ENCODE measurements at places on chromosomes 7 and 10.
A peak's percentile ranks its signal among the peaks of the same experiment; 100 is the strongest.

DNA sequence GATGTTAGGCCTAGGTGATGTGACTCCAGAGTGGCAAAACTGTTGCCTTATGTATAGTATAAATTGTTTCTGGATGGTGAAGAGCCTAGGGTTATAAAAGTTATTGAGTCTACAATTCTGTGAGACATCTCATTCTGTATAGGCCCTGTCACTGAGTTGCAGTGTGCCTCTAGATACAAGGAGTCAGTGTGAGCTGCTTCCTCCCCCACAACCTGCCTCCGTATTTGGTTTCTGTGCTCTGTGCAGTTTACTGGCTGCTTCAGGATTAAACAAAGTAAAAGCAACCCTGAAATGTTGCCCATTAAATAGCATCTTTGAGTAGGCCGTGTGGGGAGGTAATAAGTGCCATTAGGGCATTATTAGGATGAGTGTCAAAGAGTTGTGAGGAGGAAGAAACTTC, 1.9 kb upstream of the IFRD1 start:
- no peak for DNase-seq

- DNase-seq, result no peak
Observed at GRCh38 chr7:26182706-26183105, 17.8 kb downstream of the HNRNPA2B1 start.

DNA sequence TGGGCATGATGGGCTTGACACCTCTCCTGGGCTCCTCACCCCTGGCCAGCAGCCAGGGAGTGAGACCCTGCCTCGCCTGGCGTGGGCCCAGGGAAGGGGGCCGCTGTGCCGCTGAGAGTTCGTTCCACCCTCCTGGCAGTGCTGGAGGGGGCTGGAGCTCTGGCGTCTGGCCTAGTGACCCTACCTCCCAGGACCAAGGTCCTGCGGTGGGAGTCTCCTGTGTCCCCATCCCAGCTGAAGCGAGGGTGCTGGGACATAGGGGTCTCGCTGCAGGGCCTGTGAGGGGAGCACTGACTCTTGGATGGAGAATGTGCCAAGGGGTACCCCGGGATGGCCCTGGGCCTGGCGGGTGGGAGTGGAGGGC, 1.2 kb downstream of the GTF2IRD1 start:
- DNase-seq, result no peak

- no peak for DNase-seq
Observed at GRCh38 chr10:76399226-76399625, 967.8 kb downstream of the LRMDA start.

DNA sequence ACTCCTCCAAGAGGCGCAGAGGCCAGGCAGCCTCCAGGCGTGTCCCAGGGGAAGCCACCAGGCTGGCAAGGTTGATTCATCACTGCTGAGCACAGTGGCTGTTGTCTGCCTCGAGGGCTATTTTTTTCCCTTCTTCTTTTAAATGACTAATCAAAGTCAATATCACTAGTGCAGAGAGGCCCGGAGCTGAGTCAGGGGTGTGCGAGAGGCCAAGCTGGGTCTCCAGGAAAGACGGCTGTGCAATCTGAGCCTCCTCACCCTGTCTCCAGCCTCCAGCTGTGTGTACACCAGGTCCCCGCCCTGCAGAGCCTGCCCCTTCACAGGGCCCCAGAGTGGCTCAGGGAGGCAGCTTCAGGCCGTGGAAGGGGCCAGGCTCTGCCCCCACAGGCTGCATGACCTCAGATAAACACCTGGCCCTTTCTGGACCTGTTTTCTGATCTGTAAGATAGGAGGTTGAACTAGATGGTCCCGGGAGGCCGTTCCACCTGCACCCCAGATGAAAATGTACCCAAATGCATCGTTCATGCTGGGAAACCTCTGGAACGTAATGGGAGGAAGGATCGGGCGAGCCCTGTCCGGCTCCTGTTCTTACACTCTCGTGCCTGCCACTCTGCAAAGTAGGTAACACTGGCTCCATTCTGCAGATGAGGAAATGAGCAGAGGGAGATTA, 3.7 kb downstream of the STX1A start:
- DNase-seq, result no peak

DNA sequence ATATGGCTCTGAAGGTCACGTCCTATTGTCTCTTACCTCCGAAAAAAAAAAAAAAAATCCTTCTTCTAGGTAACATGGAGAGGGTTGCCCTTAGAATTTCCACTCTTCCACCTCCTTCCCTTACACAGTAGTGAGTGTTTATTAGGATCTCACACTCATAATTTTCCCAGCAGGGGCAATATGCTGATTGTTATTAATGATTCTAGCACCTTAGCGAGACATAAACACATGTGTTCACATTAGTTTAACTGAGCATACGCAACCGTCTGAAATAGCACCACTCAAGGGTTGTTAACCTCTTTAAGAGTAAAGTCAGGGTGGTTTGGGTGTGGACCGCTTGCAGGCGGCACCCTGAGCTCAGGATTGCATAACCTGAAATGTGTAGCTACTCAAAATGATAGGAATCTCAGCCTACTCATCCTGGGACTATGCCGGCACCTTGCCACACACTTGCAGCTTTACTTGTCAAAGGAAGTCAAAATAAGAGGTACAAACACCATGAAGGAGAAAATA, 52.2 kb downstream of the CPEB3 start:
- DNase-seq, result peak; percentile 50

DNA sequence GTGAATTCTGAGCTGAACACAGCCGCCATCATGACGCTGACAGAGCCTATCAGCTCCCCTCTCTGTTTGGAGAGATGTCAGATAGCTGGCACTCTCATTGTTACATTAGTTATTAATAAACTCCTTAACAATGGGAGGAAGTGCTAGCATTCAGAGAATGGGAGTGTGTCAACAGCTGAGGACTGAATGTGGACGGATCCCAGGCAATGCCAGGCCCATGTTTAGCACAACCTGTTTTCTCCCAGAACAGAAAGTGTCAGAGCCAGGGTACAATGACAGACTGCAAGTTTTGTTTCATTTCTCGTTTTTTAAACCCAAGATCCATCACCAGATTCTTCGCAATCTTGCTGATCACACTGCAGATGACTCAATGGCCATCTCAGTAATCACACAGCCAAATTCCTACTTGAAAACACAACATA, 99.6 kb downstream of the PRPF18 start:
- DNase-seq, result no peak

GRCh38 chr10:49096890-49097445, 18.4 kb downstream of the VSTM4 start:
- no peak for DNase-seq
